T follicular helper cell (primary cell): ENCODE measurements at places on chromosomes 11 and 22.
A peak's percentile ranks its signal among the peaks of the same experiment; 100 is the strongest.

DNA sequence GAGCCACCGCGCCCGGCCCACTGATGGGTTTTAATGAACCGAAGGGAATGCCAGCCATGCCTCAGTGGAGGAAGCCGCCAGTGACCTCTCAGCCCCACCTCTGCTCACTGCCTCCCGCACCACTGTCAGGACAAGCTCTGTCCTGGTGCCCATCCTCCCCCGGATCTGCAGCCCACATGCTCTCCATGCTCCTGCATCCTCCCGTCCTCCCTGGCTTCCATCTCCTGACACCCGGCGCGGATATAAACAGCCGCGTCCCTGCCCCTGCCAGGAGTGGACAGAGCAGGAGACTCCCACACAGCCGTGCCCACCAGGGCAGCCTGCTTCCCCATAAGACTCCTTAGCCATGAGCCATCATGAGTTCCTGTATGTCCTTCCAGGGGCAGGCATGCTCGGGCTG is 26.9 kb downstream of the MACROD1 start:
- no peak for DNase-seq

DNA sequence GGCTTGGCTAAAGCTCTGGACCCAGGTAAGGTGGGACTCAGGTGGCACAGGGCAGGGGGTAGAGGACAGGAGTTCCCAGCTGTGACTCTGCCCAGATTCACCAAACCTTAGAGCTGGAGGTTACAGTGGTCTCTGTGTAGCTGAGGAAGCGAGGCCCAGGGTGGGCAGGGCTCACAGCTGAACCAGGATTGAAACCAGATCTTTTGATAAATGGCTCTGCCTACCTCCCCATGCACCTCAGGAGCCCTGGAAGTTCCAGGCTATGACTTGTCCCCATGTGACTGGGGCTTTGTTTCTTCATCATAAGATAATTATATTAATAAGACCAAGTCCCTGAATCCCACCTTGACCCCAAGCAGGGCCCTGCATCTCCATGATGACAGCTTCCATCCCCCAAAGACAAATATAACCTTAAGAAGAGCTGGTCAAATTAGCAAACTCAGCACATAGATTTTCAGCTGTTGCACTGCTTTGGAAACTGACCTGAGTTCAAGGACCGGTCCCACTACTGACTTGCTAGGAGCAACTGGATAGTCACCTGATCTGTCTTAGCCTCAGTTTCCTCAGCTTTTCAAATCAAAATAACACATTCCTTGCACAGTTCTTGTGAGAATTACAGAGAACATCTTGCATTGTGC is 21.3 kb upstream of the TSKU start:
- DNase-seq: no peak

DNA sequence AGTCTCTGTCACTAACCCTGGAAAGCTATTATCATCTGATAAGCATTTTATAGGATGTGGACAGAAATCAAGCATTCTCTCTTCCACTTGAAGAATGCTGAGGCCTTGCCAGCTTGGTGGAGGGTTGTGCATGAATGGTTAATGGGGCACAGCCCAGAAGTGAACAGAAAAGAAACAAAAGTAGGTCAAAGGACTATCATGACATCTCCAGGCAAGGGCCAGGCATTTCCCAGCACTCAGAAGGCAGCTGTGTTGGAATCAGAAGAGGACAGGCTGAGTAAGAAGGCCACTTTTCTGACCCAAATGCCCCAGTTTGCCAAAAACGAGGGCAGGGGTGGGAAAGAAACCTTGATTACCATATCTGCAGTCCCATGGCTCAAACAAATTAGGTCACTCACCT is 12.4 kb downstream of the TENM4 start:
- DNase-seq: no peak

DNA sequence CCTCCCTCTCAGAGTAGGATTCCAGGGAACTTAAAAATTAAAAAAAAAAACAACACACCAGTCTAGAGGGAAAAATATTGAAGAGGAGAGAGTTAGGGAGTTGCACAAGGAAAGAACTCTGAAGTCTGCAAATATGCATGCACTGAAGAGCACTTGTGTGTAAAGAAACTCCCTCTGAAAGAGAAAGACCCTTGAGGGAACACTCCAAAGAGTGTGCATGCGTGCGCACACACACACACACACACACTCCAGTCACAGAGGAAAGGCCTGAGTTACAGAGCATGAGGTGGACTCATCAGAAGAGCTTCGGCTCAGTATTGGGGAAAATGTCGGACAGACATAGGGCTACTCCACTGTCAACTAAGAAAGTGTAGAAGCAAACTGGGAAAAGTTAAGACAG is 30.1 kb downstream of the GGTLC2 start:
- DNase-seq: no peak

DNA sequence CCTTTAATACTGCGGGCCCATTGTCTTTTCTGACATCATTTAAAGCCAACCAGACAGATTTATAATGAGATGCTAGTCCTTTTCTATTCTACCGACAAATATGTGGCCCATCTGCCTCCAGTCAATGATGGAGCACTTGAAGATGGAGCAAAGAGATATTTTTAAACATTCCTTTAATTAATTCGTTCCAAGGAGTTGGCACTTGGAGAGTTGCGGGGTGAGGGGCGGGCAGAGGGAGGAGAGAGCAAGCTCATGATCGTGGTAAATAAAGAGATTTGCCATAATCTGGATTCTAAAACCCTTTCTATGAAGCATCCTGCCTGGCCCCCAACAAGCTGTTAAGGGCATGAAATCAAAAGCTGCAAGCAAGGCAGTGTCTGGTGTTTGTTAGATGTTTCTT is 5.0 kb downstream of the SLC1A2 start:
- DNase-seq: no peak

- no peak for DNase-seq
Measured at GRCh38 chr11:115194802-115195110, 309.5 kb downstream of the CADM1 start.

- DNase-seq: no peak
Measured at GRCh38 chr11:46677169-46677568, 23.2 kb downstream of the ARHGAP1 start.

DNA sequence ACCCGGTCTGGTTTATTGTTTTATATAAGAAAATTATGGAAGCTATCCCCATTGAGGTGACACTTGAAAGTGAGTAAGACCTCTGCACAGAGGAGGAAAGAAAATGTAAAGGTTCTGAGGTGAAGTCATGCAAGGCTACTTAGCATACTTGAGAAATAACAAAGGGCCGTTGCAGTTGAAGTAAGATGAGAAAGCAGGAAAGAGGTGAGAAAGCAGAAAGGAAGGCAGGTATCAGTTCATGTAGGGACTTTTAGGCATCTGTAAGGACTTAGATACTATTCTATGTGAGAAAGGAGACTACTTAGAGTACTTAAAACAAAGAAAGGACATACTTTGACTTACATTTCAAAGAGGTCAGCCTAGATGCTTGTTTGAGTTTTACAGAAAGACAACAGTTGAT is 84.7 kb downstream of the CASP12 start:
- DNase-seq: no peak

- DNase-seq: no peak
Measured at GRCh38 chr22:24166811-24167210, 14.5 kb upstream of the SUSD2 start.

DNA sequence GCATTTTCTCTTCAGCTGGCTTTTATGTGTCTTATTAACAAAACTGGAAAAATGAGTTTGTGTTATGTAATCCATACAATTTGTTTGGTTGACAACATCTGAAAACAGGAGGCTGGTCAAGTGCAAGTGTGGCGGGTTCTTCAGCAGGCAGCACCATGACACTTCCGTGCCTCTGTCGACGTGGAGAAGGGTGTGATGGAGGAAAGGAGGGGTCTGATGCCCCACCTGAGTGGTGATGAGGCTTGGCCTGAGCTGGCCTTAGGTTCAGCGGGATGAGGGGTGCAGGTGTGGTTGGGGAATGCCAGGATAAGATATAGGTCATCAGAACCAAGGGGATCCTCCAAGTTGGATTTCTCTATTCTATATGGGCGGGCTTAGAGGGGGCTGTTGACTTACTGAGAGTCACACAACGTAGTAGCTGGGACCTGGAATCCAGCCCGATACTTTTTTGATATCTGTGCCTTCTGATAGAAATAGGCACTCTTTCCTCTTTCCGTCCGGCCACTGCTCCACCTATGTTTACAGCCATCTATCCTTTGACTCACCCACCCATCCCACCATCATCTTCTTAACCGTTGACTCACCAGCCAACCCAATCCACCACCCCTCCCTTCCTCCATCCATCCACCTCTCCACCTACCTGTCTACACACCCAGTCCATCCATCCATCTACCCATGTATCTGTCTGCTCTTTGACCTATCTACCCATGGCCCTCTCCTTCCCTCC is 29.0 kb downstream of the SHANK3 start:
- no peak for DNase-seq

- peak; percentile 50 for DNase-seq
Measured at GRCh38 chr11:4636962-4637661, at the start of gene OR51D1. Gene OR51D1 (plus strand): TSS chr11:4637477. CDS start chr11:4639791, 2,314 bp downstream.

DNA sequence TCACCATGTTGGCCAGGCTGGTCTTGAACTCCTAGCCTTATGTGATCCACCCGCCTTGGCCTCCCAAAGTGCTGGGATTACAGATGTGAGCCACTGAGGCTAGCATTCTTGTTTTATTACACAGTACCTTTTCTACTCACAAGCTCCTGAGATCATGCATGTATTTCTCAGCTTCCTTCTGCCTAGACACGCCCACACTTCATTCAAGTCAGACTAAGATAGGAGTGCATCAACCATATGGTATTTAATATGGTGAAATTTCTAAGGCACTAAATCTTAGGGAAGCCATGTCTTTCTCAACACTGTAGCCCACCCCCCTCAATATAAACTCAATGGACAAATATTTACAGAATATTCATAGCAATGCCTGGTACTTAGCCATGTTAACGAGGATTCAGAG is 62.1 kb downstream of the SLC25A17 start:
- no peak for DNase-seq

GRCh38 chr11:127843483-127844396 is 743.6 kb downstream of the ETS1 start:
- peak; percentile 12 for DNase-seq

DNA sequence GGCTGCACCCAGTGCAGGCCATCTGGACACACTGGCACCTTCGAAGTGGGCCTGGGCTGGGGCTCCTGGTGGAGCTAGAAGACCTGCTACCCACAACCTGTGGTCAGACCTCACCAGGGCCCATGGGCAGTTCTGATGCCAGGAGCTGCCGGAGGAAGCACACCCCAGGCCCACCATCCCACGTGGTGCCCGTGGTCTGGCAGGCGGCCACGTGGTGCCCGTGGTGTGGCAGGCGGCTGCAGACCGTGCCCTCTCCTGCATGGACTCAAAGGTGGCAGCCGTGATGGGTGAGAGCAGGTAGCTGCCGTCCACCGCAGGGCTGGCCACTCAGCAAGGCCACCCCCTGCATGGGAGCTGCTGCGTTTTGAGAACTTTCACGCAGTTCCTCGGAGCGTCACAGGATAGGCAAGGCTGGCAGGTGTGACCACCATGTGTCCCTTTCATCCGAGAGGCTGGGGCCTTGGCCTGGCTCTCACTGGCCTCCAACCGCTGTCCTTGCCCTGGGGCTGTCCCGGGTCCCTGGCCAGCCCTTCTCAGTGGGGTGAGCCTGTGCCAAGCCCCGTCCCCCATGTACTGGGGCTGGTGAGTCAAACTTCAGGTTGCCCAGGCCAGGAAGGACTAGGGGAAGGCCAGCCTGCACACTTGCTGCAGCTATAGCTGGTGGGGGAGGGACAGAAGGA is 3.9 kb upstream of the IL17REL start:
- DNase-seq: no peak

DNA sequence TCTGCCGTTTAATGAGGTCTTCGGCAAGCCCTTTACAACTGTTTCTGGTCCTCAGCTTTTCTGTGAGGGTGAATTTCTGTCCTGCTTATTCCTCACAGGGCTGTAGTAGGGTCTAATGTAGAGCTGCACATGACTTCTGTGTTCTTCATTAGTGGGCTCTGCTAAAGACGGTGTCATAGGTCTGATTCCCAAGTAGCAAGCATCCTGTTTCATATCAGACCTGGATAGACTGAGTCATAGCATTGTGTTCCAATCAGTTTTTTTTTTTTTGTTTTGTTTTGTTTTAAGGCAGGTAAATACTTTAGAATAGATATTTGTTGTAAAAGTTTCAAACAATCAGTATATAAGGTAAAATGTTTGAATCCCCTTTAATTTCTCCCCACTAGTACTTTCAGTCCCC is 35.4 kb downstream of the BIRC2 start:
- DNase-seq: no peak

DNA sequence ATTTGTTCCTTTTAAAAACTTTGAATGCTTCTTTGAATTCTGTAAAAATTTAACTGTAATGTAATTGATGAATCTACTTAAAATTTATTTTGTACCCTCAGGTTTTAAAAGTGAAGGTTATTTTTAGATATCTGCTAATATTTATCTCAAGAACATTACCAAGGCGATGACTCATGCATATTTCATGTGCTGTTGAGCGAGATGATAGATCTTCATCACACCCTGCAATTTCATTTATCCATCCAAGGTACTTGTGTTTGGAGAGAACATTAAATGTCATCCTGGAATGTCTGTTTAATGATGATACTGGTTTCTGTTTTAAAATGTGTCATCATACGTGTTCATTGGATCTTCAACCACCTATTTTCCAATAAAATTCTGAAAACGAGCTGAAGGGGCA is 6.7 kb upstream of the OOSP4A start:
- DNase-seq: no peak

DNA sequence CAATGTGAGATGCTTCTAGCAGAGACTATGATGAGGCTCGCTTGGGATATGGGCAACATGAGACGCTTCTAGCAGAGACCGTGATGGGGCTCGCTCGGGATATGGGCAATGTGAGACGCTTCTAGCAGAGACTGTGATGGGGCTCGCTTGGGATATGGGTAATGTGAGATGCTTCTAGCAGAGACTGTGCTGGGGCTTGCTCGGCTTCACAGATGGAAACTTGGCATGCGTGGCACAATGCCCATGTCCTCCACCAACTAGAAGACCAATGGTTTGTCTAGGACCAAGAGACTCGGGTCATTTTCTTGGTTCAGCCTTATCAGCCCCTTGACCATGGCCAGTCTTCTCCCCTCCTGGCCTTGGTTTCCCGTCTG is 7.1 kb downstream of the MYEOV start:
- DNase-seq: no peak

DNA sequence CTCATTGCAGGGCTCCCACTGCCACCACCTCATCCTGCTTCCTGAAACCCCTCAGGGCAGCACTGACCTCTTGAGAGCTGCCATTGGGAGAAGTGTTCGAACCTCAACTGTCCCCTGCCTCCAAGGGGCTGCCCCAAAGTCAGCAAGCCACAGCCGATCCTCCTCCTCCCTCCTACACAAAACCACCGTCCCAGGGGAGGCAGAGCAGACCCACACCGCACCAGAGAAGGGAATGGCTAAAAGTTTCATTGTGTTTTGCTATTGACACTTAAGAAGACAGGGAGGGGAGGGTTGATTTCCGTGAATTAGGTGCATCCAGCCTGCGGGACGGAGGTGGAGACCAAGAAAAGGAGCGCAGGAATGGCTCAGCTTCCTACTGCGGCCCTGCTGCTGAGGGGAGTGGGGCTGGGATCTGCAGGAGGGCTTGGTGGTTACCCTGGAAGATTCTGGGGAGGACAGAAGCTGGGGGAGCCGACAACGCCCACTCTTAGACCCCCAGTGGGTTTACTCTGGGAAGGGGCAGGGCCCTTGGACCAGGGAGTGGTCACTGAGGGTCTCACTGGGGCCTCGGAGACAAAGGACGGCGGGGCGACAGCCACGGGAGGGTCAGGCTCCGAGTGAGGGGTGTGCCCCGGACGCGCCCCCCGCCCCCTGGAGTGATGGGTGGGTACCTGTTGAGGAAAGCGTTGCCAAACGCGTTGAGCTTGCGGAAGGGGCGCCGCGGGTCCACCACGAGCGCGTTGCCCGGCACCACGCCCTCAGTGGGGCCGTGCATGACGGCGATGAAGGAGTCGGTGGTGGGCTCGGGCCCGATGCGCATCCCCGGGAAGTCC is 815 bp downstream of the EHD1 start:
- DNase-seq: no peak

GRCh38 chr22:46069521-46070214 is 80.7 kb upstream of the PPARA start:
- peak; percentile 20 for DNase-seq
